ENCODE measurements at places on chromosomes 11 and 22.

DNA sequence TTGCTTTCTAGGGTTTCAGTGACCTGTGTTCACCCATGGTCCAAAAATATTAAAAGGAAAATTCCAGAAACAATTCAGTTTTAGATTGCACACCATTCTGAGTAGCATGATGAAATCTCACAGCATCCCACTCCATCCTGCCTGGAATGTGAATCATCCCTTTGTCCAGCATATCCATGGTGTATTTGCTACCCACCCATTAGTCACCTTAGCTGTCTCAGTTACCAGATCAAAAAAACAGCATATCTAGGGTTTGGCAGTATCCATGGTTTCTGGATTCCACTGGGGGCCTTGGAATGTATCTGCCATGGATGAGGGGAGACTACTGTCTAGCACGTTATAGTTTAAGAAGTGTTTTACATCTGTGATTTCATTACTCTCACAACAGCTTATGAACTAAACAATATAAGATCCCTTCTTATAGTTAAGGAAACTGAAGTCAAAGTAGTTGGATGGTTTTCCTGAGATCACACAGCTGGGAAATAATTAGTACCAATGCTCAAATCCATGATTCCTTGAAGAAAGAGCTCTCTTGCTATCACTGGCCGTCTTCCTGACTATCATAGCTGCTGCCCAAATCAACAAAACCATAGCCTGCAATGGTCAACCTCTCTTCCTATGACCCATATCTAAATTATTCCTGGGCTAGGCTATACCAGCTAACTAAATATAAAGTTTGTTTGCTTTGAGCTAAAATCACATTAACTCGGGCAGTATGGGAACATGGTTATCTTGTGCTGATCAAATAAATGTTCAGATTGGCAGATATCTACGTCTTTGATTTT is 122.6 kb downstream of the MICAL2 start:
- DNase-seq: no peak

DNA sequence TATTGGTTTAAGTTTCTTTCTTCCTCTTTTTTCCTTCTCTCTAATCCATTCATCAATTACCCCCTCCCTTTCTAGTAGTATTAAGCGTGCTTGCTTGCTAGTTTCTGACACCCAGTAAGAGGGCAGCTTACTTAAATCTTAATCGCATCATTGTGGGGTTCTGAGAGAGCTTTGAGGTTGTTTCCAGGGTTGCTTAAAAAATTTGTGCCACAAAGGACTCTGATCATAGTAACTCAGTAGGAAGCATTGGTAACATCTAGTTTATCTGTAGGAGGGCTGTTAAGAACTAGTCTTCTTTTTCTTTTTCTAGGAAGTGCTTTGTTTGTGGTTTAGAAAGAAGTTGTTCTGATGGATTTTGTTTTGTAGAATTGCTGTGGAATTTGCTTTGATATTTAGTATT is 45.3 kb downstream of the TMEM135 start:
- DNase-seq: no peak

DNA sequence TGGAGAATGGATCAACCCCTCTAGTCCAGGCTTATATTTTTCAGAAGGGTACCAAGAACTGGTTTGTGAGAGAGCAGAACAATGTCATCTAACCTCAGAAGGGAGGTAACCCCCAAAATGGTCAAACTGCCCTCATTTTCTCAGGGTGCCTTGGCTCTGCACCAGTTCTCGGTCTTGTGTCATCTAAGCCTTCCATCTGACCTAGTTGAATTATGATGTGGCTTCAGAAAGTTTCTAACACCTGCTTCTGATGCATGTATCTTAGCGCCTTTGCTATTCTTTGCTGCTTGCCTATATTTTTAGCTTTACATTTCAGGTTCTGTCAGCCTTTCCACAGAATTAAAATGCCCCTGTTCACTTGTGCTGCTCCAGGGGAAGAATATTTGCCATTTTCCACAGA is 91.7 kb upstream of the E2F8 start:
- DNase-seq: no peak

DNA sequence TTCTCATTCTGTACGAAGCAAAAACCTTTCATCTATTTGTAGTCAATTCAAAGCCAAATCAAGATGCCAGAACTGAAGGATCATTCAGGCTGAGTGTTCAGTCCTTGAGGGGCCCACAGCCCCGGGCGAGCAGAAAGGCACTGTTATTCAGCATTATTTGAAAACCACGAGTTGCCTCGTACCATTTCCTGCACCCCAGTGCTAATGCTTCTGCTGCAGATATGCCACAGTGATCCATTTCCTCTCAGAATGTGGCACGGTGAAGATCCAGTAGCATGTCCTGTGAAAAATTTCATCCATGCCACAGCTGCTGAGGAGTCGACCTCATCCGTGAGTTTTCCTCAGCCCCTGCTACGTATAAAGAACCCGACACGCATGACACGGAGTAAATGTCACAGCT is 85.4 kb downstream of the OSBP2 start:
- no peak for DNase-seq

DNA sequence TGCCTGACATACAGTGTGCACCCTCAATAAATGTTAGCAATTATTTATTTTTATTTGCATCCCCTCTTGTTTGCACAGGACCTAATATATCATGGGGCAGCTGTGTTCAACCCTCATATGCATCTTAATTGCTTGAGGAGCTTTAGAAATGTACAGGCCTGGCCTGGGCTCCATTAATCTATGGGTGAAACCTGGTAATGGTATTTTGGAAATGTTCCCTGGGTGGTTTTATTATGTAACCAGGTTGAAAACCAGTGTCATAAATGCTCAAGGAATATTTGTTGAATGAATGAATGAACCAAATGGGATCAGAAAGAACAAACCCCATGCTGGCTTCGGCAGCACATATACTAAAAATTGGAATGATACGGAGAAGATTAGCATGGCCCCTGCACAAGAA is 84.0 kb upstream of the PICALM start:
- DNase-seq: no peak

DNA sequence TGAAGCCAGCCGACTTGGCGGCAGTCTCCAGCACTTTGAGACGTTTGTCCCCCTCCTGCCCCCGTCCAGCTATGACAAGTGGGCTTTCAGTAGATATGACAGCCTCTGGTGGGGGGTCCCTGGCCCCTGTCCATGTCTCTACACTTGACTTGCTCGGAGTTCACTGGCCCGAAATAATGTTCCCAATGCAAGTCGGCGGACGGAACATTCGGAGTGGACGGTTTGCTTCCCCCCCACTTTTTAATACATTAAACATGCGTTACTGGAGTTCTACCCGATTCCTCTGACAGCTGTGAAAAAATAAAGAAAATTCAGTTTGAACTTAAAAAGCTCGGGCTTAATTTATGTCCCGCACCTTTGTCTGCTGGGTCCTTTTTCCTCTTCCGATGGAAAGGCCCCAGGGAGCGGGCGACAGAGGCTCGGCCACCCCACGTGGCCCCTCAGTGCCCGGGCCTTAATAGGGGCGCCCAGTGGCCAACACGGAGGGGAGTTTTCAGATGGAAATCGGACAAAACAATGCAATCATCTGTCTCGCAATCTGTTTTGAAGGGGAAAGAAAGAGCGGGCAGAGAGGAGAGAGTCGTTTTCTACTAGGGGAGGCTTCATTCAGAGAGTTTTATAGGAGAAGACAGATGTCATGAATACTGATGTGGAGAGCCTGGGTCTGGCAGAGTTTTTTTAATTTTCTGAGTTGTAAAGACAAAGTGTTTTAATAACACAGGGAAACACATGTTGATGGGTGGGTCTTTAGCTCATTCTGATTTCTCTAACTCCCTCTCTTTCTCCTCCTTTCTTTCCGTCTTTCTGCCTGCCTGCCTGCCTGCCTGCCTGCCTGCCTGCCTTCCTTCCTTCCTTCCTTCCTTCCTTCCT is 50.2 kb downstream of the SMIM38 start:
- DNase-seq: no peak

GRCh38 chr11:85903406-85903805 is 48.2 kb downstream of the CCDC83 start:
- no peak for DNase-seq

GRCh38 chr11:101907815-101908214 is 7.0 kb upstream of the CEP126 start:
- DNase-seq: no peak

DNA sequence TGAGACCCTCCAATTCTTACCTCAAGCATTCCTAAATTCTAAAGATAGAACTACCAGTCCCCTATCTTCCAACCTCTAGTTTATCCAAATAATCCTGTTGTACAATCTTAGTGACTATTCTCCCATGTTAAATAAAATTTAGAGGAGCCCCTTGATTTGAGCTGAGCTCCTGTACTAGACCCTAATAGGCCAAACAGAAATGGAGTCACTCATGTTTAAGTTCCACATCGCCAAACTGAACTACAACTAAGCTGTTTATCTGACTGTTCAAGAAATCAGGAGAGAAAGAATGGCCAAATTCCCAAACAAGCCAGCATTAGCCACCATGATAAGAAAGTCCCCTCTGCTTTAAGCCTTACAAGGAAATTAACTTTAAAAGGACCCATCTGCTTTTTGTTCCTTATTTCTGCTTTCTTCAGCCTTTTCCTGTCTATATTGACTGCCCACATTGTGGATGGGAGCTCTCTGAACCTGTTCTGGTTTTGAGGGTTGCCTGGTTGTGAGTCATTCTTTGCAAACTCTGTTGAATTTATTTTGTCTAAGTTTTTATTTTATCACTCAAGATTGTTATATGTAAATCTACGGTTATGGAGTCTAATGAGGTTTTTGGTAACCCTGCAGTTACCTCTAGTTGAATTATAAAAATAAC is 90.4 kb downstream of the TTC28 start:
- no peak for DNase-seq

GRCh38 chr22:42328130-42328783 is 57.8 kb upstream of the TCF20 start:
- DNase-seq: no peak

GRCh38 chr11:129331871-129332274 is 43.8 kb upstream of the BARX2 start:
- no peak for DNase-seq

GRCh38 chr11:106061249-106061784 is 15.8 kb downstream of the KBTBD3 start:
- no peak for DNase-seq

DNA sequence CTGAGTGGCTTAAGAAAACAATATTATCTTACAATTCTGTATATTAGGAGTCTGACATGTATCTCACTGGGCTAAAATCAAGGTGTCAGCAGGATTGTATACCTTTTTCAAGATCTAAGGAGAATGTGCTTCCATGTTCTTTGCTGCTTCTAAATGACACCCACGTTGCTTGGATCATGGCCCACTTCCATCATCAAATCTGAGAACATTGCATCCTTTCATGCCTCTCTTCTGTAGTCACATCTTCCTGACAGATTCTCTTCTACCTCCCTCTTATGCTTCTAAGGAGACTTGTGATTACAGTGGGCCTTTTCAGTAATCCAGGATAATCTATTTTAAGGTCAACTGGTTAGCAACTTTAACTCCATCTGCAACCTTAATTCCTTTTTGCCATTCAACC is 499.4 kb downstream of the FAM181B start:
- DNase-seq: no peak

DNA sequence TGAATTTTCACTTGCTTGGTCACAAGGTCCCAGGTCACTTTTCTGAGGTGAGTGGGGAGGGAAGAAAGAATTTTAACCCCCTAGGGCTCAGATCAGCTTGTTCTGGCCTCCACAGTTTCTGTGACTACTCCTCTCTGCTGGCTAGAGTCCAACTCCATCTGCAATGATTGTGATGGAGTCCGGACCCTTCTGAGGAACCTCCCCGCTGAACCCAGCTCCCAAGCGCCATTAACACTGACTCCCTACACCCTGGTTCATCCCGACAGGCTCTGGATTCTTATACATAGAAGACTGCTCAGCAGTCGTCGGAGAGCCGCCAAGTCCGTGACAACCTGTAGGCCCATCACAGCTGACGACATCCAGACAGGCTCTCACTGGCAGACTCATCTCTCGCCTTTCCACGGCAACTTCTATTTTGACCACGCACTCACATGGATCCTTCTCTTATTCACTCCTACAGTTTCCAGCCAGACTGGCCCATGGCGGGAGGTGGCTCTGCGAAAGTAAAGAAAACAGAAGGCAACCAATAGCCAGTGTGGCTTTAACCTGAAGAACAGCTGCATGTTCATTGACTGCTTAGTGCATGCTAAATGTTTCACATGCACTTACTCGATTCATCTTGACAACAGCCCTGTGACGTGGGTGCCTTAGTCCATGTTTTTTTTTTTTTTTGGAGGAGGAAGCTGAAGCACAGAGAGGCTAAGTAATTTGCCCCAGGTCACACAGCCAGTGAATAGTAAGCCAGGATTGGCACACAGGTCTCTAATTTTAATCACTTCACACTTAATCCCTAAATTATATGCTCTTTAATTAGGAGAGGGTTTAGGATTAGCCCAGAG is 68.0 kb upstream of the PRDM11 start:
- DNase-seq: no peak

- no peak for DNase-seq
Measured at GRCh38 chr11:1653541-1654387, 24.2 kb downstream of the KRTAP5-5 start.

- DNase-seq: no peak
Measured at GRCh38 chr11:83681031-83681781, 395.0 kb upstream of the CCDC90B start.

DNA sequence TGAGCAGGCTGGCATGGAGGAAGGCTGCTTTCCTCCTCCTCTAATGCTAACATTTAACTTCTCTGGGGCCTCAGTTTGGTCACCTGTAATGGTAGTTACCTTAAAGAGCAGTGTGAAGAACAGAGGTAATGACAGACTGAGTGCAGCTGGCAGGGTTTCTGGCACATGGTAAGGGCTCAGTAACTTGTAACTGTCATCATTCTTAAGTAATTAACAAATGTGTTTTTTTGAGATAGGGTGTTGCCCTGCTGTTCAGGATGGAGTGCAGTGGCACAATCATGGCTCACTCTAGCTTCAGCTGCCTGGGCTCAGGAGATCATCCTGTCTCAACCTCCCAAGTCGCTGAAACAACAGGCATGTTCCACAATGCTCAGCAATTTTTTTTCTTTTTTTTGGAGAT is 242.0 kb upstream of the SYN3 start:
- no peak for DNase-seq

- no peak for DNase-seq
Measured at GRCh38 chr22:45058622-45058912, 48.8 kb upstream of the PHF21B start.

DNA sequence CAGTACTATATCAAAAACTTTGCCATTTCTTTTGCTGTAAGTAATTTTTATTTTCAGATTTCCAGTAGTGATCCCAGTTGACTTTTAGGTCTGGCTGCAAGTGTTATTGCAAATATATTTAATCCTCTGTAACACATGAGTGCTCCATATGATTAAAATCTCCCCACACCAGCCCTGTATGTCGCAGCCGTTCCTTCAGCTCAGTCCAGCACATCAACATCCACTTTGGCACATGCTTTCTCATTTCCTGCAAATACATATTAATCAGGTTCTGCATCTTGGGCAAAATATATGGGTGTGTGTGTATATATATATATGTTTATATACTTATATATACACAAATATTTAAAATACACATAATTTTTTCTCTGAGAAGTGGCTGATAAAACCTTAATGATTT is 919.5 kb downstream of the JRKL start:
- DNase-seq: no peak

GRCh38 chr11:13223112-13223511 is 54.5 kb upstream of the BMAL1 start:
- no peak for DNase-seq

GRCh38 chr11:76159303-76159937 is 46.9 kb downstream of the WNT11 start:
- no peak for DNase-seq

- DNase-seq: no peak
Measured at GRCh38 chr11:124440608-124441007, 4.9 kb downstream of the OR8B8 start.

- DNase-seq: no peak
Measured at GRCh38 chr11:27497284-27497866, 9.2 kb downstream of the LIN7C start.

GRCh38 chr11:67119585-67120391 is 725 bp downstream of the KDM2A start:
- DNase-seq: no peak

All from NCI-H1436 treated with DMSO at 0.1 percent for 48 hours (cell line).